Ureter (tissue), 1 donor: ENCODE measurements at places on chromosomes 11 and 22. TPM values are rescaled to one million over a fixed set of nuclear protein-coding genes. Genes with fewer than 3 reads are reported as not detected.

- DNase-seq = peak; percentile 46
Measured at GRCh38 chr22:45163099-45163450, 650 bp upstream of the NUP50 start.

GRCh38 chr11:92653454-92653853 lies 316.0 kb upstream of the MTNR1B start:
- no peak for DNase-seq

DNA sequence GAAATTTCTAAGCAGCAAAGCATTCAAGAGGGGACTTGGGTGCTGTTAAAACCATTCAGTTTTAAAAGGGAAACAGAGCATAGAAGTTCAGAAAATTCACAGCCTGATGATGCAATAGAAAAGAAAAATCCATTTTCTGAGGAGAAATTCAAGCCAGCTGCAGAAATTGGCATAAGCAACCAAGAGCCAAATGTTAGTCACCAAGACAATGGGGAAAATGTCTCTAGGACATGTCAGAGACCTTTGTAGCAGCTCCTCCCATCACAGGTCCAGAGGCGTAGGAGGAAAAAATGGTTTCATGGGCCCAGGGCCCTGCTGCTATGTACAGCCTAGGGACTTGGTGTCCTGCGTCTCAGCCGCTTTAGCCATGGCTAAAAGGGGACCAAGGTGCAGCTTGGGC lies 5.5 kb upstream of the IRAG1 start:
- DNase-seq = no peak

DNA sequence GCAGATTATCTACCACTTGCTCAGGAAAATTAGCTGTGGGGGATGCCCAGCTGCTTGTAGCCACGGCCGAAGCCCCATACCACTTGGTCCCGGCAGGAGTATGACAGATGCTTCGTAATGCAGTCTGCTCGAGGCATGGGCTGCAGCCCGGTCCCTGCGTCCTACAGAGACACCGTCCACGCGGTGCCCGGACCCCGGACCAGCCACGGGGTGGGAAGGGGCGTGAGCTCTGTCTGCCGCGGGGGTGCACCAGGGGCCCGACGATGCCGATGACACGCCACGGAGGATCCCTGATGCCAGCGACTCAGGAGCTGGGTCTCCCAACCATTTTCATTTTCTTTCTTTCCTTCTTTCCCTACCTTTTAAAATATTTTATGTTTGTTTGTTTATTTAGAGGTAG lies 30.0 kb downstream of the SLC25A17 start:
- no peak for DNase-seq

DNA sequence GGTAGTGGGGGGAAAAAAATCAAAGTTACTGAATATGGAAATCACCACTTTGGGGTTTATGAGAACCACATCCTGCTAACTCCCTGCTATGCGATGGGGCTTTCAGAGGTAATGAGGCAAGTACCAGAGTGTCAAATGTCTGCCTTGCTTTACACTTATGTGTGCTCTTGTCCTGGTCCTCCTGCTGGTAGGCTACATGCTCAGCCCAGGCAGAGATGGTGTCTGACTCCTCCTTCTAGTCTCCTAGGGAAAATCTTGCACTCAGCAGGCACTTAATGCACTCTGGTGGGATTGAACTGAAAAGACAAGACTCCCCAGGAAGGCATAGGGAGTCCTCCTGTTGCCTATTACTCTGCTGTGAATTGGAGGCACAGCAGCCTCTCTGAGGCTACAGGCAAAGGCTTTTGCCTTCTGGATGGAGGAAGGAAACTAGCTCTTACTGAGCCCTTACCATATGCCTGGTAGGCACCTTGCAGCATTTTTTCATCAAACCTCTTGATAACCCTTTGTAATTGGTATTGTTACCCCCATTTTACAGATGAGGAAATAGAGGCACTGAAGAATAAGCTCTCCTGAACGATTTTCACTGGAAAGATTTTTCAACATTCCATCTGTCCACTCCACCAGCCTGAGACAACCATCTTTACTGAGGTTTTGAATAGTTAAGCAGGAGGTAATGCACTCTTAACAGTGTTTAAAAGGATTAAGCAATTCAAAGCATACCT lies 132.1 kb upstream of the PAX6 start:
- no peak for DNase-seq

DNA sequence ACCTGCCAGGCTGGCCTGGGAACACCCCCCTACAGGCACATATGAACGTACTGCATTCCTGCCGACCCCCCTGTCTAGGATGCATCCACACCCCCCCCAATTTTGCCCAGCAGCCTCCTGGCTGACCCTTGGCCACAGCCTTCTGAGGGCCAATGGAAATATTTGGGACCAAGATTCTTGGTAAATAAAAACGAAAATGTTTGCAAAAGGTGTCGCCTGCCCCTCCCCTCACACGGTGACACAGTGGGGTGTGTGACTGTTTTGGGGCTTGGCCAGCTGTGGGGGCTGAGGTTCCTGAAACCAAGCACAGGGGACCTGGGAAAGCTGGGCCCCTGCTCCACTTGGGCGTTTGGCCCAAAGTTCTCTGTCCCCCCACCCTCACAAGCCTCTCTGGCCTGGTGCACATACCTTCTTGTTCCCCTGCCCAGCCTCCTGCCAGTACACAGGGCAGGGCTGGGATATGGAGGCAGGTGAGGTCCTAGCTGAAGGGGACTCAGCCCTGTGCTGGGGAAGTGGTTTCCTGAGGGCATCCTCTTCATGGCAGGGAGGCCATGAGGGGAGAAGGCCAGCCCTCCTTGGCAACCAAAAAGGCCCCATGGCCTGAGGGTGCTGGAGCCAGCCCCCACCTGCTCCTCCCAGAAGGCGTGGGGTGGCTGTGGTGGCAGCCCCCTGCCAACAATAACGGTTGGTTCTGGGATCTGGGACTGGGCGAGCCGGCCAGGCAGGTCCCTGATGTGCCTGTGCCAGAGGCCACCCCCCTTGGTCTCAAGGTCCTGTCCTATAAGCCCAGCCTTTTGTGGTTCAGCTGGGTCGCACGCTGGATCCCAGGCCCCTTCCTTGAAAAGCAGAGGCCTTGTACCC lies 2.1 kb upstream of the CRACR2B start:
- no peak for DNase-seq

DNA sequence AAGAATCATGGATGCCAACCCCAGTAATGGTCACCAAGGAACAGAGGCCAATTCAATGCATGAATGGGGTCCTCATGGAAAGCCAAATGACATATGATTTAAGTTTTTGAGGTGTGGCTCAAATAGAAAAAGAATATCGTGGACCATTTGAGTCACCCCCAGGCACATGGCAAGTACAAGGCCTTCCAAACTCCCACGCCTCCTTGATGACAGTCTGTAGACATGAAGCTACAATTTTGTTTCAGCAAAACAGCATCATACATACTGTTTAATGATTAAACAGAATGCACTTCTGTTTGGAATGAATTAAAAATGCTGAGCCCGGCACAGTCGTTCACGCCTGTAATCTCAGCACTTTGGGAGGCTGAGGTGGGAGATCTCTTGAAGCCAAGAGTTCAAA lies 7.4 kb downstream of the FADD start:
- no peak for DNase-seq

GRCh38 chr22:30926706-30927105 lies 41.9 kb downstream of the MORC2 start:
- no peak for DNase-seq

- no peak for DNase-seq
Measured at GRCh38 chr11:48004456-48004855, 24.1 kb downstream of the PTPRJ start.

DNA sequence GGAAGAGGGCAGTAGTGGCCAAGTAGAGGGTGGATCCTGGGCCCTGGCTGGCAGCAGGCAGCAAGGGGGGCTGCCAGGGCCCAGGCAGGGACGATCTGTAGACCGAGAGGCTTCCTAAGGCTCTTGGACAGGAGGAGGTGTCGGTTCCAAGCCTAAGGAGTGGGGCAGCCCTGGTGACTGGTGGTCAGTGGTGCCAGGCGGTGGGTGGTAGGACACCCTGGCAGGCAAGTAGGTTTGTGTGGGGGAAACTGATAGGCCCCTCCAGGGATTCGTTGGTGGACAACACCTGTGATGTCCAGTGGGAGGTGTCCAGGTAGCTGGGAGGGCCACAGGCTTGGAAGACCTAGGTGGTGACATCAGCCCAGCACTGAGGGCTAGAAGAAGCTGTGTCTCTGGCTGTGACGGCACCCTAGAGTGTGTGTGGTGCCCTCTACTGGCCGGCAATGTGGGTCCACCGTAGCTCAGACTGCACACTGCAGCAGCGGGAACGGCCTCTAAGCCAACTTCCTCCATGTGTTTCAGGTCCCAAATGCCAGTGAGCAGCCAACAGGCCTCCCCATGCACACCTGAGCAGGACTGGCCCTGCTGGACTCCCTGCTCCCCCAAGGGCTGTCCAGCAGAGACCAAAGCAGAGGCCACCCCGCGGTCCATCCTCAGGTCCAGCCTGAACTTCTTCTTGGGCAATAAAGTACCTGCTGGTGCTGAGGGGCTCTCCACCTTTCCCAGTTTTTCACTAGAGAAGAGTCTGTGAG lies 9.4 kb upstream of the SAMM50 start:
- DNase-seq = no peak

DNA sequence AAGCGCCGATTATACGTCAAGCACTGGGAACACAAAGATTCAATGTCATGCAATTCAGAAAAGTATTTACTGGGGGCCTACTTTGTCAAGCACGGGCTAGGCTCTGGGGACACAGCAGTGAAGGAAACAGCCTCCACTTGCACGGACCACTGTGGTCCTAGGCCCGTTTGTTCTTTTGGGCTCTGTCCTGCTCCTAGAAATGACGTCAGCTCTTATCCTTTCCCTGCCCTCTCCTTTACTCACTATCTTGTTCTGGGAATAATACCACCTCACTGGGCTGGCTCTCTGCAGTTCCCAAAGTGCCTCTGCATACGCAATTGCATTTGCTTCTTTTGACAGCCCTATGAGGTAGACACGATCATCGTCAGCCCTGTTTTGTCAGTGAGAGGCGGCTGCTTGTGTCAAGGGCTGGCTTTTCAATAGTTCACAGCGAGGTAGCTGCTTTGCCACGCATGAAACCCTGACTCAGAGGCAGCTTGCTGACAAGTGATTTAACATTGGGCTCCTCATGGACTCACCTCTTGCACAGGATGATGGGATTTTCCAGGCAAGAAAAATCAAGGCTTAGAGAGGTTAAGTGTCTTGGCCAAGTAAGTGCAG lies 22.9 kb upstream of the IGSF22 start:
- DNase-seq = no peak

DNA sequence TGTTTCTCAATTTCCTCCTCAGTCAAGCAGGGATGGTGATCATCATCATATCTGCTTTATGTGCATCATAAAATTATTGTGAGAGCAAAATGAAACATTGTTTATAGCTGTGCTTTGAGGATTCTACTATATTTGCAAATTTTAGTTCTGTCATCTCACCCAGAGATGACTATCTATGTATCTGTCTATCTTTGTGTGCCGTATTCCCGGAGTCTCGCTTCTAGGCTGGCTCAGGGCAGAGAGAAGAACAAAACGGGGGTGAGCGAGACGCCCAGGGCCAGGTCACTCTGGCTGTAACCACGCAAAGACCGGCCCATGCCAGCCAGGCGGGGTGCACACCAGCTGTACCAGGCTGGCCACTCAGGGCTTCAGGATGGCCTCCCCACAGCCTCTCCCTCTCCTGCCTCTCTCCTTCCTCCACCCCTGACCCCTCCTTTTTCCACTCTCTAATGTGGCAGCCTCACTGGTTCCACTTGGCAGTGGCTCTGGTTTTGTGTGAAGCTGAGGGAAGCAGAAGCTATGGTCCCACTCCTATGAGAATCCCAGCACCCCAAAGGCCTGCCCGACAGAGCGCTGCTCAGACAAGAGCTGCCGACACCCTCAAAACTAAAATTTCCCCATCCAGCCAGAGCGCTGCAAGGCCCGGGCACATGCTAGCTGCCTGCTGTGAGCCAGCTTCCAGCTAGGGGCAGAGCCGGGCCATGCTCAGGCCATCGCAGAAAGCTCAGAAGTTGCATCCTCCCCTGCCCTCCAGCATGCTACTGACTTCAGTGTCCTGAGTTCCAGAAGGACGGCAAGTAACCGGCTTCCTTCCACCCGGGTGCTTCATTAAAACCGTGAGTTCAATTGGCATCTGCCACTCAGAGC lies 139.5 kb upstream of the TBCEL start:
- no peak for DNase-seq

The SLC22A9 gene
- total RNA-seq = not detected

The JHY gene
- 11.1 TPM for total RNA-seq

The PDGFD gene
- 3.4 TPM for total RNA-seq

The OR52I2 gene
- not detected for total RNA-seq
